ENCODE measurements at places on chromosomes 11 and 22.
A peak's percentile ranks its signal among the peaks of the same experiment; 100 is the strongest.

- no peak for DNase-seq
Measured at GRCh38 chr11:4983841-4984240, 10.8 kb upstream of the OR51L1 start.

DNA sequence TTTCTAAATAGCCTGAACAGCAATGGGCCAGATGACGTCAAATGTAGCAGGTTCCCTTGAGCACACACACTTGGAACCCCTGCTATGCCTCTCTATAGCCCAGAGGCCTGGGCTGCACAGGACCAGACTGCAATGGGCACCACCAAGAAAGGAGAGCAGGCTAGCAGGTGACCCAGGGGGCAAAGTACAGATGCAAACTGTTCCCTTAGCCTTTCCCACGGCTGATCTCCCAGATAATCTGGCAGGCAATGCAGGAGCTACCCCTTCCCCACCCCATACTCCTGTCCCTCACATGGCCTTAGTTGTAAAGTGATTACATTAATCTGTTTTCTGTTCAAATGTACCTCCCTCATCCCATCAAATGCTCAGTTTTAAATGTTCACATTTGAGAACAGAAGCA is 41.3 kb downstream of the SMCO4 start:
- no peak for DNase-seq

DNA sequence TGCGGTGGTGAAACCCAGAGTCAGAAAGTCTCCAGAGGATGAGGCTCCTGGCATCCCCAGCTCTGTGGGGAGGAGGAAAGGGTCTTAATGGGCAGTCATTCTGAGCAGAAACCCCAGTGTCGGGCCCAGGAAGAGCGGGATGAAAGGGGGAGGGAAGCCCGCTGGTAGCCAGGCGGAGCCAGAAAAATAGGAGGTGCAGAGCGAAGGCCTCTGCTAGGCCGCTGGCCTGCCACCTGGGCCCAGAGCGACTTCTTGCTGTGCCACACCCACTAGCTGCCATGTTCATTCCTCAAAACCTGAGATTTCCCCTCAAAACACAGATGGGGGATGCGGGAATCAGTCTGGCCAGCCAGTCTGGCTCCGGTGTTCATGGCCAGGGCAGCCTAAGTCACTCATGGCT is 650 bp upstream of the POU2AF3 start:
- DNase-seq = no peak

DNA sequence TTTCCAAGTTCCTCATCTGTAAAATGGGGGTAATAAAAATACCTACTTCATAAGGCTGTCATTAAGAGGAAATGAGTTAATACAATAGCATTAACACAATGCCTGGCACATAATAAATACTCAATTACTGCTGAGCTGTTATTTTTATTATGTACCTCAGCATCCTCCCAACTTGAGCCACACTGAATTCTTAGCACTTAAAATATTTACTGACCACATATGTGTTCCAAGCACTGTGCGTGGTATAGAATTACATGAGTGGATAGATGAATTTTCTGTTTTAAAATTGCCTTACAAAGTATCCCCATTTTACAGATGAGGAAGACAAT is 139.0 kb upstream of the TIMP3 start:
- DNase-seq = no peak

- no peak for DNase-seq
Measured at GRCh38 chr11:93871526-93871925, 21.1 kb upstream of the VSTM5 start.

DNA sequence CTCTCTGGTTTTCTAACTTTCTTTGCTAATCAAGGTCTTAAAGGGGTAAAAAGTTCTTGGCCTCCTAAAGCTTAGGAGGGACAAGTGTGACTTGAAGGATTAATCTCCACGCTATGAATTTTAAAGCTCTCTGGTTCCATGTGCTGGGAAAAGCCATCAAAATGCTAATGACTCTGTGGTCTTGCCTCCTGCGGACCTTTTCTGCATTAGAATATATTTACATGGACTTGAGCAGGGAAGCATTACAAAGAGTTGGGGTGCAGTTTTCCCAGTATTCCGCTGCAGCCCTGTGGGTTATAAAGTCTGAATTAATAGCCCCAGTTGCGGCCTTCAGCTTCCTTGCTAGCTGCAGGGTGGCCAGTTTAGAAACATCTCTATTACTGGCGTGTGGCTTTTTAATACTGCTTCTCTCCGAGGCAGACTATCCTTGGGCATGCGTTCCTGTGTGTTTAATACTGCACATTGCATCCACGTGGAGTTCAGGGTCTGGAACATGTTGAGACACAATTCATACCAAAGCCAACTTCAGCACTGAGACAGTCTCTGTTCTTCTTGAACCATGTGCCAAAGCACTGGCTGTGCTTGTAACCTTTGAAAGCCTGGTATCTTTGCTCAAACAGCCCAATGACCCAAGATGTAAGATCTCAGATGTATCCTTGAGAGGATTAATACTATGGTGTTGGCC is 27.3 kb downstream of the TSPAN18 start:
- no peak for DNase-seq

DNA sequence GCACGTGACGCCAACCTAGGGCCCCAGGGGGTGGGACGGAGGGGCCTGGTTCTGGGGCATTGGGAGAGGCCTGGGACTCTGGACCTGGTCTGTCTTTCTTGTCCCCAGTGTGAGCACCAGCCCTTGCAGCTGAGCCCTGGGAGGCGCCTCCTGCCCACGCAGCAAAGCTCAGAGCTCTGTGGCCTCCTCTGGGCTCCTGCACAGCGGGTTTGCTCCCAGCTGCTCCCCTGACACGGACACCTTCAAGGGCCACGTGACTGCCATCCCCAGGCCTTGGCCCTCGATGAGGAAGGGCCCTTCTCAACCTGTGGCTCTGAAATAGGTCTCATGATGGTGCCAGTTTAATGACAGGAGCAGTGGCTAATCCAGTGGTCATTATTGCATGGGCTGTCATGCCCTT is 31.5 kb upstream of the CCDC188 start:
- DNase-seq = no peak

DNA sequence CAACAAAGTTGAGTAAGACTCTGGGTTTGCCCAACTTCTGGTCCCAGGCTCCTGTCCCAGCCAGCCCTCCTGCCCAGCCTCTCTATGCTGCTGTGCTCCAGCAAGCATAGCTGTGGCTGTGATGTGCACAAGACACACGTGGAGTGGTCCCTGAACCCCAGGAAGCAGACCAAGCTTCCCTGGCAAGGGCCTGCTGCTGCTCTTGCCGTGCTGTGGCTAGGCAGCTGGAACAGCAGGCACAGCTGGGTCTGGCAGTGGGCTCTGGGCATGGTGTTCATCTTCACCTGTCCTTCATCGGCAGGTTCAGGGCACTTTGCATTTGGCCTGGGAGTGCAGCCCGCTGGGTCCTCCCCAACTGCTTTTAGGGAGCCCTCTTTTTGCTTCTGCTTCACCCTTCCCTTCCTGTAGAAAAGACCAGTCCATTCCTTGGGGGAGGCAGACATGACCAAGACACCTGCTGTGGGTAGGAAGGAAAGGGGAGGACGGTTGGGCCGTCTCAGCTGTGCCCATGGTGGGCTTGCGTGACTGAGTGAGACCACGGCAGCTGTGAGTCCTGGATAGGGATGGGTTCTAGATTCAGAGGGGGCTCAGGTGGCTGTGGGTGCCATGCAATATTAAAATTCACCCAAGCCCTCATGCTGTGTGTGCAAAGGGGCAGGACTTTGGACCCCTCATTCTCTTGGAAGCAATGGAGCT is 26.1 kb upstream of the ETS1 start:
- DNase-seq = peak; percentile 34

GRCh38 chr11:18064450-18065054 is 18.5 kb upstream of the TPH1 start:
- DNase-seq = no peak

DNA sequence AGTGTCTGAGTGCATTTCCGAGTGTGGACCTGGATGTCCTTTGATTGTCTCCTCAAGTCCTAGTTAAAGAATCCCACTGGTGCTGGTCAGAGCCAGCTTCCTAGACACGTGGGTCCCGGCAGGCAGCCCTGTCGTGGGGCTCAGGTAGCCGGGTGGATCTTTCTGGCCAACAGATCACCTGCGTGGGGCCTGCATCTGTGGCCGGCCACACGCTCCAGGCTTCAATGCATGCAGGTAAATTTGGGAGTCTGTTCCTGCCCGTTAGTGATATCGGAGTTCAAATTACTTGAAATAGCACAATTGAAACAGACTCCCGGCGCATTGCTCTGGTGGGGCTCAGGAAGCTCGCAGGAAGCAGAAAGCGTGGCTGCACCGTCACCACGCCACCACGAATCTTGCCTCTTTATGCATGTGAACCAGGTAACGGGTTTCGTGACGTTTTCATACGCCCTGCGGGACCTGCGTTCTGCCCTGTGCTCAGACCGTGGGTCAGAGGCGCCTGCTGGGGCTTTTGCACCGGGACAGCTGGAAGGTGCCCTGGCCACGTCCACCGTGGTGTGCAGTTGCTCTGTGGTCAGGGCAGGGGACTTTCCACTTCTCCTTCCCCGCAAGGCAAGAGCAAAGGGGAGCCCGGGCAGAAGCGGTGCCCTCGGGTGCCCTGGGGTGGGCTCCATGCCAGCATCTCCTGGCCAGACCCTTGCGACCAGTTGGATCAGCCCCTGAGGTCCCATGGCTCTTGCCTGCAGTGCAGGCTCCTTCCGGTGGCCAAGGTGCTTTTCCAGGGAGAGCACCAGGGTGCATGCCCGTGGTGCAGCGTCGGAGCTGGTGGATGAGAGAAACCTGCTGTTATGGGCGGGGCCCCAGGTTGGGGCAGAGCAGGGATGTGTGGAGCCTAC is 803.5 kb downstream of the BRD1 start:
- no peak for DNase-seq

- DNase-seq = peak; percentile 11
Measured at GRCh38 chr11:43868852-43869567, 11.6 kb upstream of the ALKBH3 start.

- no peak for DNase-seq
Measured at GRCh38 chr22:18983120-18983651, 47.1 kb upstream of the PRODH start.

GRCh38 chr22:27406389-27406861 is 395.1 kb downstream of the MN1 start:
- DNase-seq = no peak

GRCh38 chr22:22033803-22034468 is 51.3 kb upstream of the TOP3B start:
- no peak for DNase-seq

GRCh38 chr11:63882555-63883242 is 34.3 kb downstream of the RCOR2 start:
- no peak for DNase-seq

- DNase-seq = no peak
Measured at GRCh38 chr22:25876871-25877270, 134.9 kb downstream of the MYO18B start.

All from NAMALWA (cell line).